Camera-type eye (tissue), 1 donor: ENCODE measurements at places on chromosomes 1 and 21. TPM values are rescaled to one million over a fixed set of nuclear protein-coding genes. Genes with fewer than 3 reads are reported as not detected.

The TRPM2 gene
- total RNA-seq = 3.0 TPM

The FCRL4 gene
- total RNA-seq = not detected

The NTMT2 gene
- 0.99 TPM for total RNA-seq

The GPR61 gene
- 4.8 TPM for total RNA-seq

The PROX1 gene
- total RNA-seq = 92.5 TPM

The PLA2G2F gene
- total RNA-seq = not detected

The PLCH2 gene
- total RNA-seq = 84.1 TPM

The FCGR3B gene
- 0.99 TPM for total RNA-seq
